ENCODE measurements at places on chromosomes 4 and X. TPM values are rescaled to one million over a fixed set of nuclear protein-coding genes. Genes with fewer than 3 reads are reported as not detected.

Gene AFF2
- 3.7 TPM for total RNA-seq

Gene BOD1L1
- total RNA-seq, result 46.3 TPM

Gene HPGD
- 1.2 TPM for total RNA-seq

Gene FAM114A1
- total RNA-seq, result 21.4 TPM

DNA sequence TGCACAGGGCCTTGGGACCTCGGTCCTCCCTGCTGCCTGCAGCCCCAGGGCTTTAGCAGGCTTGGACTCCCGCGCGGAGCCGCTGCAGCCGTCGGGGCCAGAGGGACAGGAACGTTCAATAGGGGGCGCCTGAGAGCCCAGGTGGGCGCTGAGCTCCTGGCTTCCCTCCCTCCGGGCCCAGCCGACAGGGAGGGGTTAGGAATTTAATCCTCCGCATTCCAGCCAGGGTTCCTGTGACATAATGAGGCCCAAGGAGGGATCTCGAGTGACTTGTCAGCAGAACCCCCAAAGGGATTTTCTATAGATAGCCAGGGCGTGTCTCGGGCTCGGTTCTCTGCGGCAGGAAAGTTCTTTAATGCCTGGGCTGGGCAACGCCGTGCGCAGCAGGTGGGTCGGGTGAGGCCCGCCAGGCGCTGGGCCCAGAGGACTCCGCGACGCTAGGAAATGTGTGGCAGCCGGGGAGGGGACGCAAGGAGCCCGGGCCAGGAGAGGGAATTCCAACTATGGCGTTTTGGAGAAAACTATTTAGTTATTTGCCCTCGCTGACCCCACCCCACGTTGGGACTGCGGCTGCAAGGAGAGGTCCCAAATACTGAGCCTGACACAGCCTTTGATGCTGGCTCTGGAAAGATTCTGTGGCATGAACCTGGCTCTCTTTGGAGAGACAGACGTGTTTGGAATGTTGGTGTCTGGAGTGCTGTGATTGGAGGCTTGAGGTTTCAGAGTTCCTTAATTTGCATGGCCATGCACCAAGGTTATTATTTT lies 285.2 kb upstream of the GATB start:
- peak; percentile 98 for DNase-seq

GRCh38 chrX:32153585-32153984 lies 1057.8 kb downstream of the DMD start:
- DNase-seq, result no peak

GRCh38 chr4:65999518-65999871 lies 329.2 kb upstream of the EPHA5 start:
- no peak for DNase-seq

DNA sequence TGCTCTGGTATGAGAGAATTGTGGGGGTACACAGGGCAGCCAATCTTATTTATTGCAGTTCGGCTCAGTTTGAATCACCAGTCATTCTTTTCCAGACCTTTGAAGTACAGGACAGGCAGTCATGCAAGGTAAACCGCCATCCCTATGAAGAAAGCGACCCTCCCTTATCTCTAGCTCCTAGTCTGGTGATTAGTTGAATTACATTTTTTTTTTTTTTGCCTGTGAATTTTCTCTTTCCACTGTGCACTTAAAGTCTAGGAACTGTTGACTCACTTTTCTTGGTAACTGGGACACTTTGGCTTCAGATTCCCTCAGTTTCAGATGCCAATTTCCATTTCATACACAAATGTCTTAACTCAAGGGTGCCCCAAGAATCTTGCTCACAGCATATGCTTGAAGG lies 82.4 kb upstream of the FAM9C start:
- no peak for DNase-seq

DNA sequence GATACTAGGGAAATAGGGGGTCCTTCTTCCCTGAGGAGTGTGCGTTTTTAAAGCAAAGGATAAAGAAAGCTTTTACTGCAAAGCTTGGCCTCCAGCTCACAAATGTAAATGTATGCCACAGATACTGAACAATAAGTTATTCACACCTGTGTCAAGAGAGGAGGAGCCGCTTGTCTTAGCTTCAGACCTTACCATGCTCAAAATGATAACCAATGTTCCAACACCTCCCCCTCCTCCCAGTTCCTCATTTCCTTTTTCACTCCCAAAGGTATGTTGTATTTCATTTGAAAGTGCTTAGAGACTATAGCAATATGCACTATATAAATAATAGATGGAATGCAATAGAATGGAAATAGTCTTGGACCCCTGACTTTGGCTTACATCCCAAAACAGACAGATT lies 47.0 kb upstream of the RAPGEF2 start:
- DNase-seq, result no peak

- DNase-seq, result no peak
Measured at GRCh38 chr4:155597933-155598451, 68.7 kb upstream of the GUCY1A1 start.

- no peak for DNase-seq
Measured at GRCh38 chr4:150826306-150826705, 188.8 kb downstream of the LRBA start.

- no peak for DNase-seq
Measured at GRCh38 chrX:13418126-13419097, 98.6 kb upstream of the ATXN3L start.

DNA sequence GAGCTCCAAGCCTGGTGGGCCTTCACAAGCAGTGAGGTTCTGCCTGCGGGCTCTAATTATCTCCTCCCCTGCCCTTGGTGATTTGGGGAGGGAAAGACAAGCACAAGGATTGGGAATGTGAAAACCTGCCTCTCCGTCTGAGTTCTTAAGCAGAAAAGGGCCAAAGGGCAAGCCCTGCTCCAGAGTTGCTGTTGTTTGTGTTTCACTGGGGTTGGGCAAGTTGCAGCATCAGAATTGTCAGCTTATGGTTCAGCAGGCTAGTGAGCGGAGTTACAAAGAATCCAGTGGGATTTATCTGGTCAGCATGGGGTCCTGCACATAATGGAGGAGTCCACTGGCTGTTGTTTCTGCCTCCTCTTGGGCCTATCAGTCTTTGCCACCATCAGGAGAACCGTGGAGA lies 60.5 kb downstream of the NHS start:
- no peak for DNase-seq

DNA sequence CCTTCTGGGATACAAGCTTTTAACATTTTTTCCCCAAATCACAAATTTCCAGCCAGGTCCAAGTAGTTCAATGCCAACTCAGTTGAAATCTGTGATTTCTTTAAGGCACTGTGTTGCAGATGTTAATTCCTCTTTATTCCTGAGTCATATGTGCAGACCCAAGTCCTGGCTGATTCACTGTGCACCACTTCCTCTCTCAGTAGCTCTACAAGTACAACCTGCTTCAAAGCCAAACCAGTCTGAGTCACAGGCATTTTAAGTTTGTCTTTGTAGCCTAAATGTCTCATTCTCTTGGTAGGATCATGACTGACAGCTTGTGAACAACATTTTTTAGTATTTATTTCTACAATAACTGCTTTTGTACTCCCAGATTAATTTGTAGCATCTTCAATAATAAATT lies 165.6 kb upstream of the S100G start:
- DNase-seq, result no peak

- DNase-seq, result no peak
Measured at GRCh38 chr4:2914256-2915126, 48.7 kb downstream of the NOP14 start.

- no peak for DNase-seq
Measured at GRCh38 chrX:45872480-45872879, 671.8 kb upstream of the DIPK2B start.

GRCh38 chr4:182554736-182555135 lies 311.5 kb downstream of the TENM3 start:
- DNase-seq, result no peak

DNA sequence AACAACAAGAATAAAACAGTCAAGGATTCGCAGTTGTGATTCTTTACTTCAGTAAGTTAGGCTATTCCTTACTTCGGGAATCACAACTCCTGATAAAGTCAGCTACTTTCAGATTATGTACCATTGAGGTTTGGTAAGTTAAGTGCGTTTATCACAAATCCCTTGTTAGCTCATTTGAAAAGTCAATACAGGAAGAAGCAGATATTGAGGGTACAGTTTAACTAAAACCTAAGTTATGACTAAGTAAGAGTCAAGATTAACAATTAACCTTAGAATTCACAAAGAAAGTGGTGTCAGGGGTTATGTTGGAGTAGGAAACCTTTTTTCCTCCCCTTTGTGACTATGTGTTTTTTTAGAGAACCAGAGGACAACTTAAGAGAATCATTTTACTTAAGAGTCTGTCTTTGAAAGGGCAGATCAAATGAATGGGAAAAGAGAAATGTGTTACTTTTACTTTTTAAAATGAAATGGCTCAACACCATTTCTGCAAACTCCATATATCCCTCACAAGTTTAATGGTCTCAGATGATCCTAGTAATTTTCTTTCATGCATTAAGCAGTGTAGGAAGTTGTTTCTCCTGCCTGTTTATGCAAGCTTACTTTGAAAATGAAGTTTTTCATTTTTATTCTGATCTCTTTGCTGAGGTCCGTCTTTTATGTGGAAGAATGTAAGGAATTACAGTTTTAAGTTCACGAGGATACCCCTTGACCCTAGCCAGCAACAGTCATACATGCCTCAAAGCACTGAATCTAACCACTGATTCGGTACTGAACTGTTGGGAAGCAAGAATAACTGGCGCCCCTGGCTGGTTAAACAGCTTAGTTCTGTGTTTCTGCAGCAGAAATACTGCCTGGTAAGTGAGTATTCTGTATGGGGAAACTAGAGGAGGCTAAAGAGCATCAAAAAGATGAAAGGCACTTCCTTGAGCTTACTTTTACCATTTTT lies 211.7 kb downstream of the SLC4A4 start:
- DNase-seq, result peak; percentile 52

DNA sequence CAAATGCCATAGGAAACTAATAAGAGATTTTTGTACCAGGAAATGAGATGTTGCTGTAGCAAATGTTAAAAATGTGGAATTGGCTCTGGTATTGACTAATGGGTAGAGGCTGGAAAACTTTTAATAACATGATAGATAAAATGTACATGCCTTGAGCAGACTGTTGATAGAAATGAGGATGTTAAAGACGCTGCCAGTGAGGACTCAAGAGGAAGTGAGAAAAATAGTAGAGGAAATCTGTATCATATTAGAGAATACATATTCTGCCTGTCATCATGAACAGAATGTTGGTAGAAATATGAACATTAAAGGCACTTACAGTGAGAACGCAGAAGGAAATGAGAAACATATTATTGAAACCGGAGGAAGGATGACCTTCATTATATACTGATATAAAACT lies 577.2 kb upstream of the HTR2C start:
- no peak for DNase-seq

- peak; percentile 65 for DNase-seq
Measured at GRCh38 chrX:79325263-79325958, 41.7 kb downstream of the ITM2A start.

- no peak for DNase-seq
Measured at GRCh38 chr4:526189-526909, 27.3 kb downstream of the PIGG start.

DNA sequence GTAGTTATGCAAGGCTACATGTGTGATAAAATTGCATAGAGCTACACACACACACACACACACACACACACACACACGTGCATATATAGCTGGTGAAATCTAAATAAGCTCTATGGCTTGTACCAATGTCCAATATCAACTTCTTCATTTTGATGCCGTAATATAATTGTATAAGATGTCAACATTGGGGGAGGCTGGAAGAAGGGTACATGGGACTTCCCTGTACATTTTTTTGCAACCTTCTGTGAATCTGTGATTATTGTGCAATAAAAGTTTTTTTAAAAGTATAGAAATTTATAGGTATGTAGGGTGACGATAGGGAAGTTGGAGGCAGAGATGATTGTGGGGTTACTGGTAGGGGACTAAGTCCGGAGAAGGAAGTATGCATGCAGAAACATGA lies 105.5 kb downstream of the HDAC8 start:
- DNase-seq, result no peak
